Activated CD4-positive, CD25-positive, alpha-beta regulatory T cell (primary cell): ENCODE measurements at places on chromosomes 12 and 14.

GRCh38 chr14:72573725-72574417 lies 320.0 kb downstream of the DPF3 start:
- no peak for DNase-seq

GRCh38 chr14:75432411-75432810 lies 4.6 kb downstream of the JDP2 start:
- DNase-seq, result no peak

DNA sequence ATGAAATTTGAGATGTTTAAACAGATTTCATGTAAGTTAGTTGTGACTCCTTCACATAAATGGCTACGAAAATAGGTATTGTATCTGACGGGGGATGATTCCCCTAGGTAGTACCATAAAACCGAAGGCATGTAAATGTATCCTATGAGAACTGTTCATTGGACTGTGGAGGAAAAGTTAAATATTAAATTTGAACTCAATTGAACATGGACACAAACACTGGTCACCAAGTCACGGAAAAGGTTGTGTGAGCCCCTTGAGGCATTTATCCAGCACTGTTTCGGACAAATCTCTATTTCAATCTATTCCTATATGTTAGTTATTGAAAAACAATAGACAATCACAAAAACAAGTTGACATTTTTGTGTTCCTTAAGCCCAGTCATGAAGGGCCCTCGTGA lies 1014.3 kb upstream of the NOVA1 start:
- DNase-seq, result no peak

GRCh38 chr12:79857675-79858074 lies 77.2 kb downstream of the PPP1R12A start:
- DNase-seq, result no peak

- no peak for DNase-seq
Measured at GRCh38 chr14:76806446-76806845, 6.2 kb downstream of the ANGEL1 start.

DNA sequence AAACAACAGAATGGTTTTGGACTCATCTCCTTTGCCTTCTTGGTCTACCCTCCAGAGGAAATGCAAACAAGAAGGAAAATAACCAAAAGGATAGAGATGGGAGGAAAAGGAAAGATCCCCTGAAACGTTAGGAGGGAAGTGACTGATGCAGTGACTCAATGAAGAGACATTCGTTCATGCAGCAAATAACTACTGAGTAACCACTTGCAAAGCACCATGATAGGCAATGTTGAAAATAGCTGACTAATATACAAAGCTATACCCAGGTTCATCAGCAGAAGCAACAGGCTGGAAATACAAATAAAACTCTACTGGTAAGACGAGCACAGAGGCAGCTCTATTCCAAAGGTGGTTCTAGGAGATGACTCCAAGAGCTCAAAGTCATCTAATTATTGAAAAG lies 41.8 kb downstream of the R3HDM2 start:
- DNase-seq, result no peak

DNA sequence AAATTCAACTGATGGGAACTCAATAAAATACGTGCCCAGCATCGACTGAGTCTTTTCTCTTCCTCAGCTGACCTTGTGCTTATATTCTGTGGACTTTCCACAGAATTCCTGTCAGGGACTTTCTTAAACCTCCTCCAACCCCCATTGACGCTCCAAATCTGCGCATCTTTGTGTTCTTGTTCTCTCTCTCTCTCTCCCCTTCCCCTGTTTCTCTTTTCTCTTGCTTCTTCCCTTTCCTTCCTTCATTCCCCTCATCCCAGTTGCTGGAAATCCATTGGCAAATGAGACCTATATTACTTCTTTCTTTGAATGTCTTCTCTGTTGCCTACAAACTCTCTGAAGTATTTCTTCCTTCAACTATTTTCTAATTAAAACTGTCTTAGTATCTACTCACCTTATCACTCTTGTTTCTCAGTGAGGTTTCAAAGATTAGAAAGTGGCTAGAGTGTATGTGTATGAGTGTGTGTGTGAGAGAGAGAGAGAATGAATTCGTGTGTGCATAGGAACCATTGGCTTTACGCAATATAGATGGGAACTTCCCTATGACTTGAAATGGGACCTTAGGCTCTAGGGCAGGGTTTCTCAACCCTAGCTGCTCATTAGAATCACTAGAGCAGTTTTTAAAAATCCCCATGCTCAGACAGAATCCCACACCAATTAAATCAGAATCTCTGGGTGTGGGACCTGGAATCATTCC lies 41.8 kb upstream of the DHRS7 start:
- DNase-seq, result no peak

DNA sequence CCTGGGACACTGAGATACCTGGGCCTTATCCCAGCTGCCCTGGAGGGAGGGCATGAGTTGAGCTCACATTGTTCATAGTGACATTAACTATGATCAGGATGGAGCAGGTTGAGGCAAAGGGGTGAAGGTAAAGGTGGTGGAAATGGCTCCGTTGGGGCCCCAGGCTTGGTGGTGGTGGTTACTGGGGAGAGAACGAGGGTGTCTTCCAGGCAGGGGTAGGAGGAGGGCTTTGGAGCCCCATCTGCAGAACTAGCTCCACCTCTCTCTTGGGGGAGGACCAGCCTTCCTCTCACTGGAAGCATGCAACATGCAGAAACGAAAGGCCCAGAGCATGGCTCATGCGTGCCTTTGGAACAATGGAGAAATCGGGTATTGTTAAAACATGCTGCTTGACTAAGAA lies 217.0 kb downstream of the SLC41A2 start:
- no peak for DNase-seq

DNA sequence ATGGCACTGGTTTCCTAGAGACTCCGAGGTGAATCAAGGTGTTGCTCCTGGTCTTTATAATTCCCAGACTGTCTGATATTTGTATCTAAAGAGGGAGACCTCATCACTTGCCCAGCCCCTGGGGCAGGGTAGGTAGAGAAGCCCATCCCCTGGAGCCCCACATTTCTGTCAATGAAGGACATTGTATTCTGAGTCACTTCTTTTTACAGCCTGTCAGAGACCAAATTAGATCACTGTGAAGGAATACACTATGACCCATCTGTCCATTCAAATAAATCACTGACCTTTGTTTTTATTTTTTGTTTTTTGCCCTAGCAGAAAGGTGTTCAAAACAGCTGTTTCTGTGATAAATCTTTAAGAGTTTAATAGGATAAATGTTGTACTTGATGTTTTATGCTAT lies 67.9 kb upstream of the ANO6 start:
- no peak for DNase-seq

DNA sequence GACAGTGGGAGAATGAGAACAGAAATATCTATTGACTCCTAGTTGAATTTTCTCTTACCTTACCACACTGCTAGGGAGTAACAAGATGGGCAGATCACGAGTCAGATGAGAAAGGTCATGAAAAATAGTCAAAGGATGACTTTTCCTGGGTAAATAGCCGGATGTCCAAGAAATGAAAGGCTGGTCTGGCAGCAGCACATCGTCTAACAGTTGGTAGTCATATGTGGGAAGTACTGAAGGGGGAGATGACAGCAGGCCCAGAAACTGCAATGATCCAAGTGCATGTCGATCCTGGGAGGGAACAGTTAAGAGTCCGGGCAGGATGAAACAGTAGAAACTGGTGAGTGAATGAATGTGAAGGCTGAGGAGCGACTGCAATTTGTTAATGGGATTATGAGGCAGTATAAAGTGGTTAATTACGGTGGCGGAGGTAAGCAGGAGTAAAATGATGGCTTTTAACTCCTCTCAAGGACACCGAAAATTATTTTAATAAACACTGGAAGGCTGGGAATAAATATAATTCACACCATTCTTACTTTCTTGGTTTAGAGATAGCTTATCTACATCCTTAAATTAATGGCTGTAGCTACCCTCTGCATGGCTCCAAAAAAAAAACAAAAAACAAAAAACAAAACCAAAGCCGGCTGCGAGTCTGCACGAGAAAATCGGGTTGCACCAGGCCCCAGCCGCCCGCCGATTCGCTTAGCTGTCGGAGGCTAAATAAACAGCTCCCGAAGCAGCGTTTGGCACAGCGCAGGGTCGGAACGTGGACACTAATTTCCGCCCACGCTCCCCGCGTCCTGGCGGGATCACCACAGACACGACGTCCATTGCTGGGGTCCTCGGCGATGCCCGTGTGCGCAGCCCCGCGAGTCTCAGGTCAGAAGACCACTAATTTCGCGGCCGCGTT lies 1.0 kb upstream of the ERC1 start:
- DNase-seq, result no peak

DNA sequence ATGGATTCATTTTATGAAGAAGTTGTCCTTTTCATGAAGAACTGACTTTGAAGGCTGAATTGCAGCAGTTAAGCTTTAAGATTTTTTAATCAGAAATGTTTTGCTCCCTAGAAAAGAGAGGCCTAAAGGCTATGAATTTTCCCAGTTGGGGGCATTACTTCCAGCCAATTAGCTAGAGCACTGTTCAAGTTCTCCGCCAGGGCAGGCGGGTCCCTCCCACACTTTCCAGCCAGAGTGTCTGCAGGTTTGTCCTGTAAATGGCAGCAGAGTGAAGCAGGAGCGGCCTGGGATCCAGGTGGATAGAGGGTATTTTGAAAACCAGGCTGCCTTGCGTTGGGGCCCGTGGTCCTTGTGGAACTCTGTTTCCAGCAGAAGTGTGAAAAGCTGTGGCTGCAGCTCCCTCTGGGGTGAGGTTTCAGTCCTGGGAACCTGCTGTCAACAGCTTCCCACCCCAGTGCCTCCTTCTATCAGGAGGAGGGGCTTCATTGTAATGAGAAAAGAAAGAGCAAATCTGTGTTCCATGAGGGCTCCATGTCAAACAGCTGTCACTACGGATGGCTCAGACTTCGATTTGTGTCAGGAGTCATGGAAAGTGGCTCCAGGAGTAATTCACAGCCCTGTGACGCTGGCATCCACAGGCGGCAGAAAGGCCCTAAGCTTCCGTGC lies 210.7 kb upstream of the TMEM132C start:
- no peak for DNase-seq

- DNase-seq, result no peak
Measured at GRCh38 chr14:100439781-100440180, 116.6 kb downstream of the SLC25A47 start.

- no peak for DNase-seq
Measured at GRCh38 chr12:21672146-21672545, 14.5 kb upstream of the LDHB start.

GRCh38 chr12:88435334-88436076 lies 144.8 kb downstream of the KITLG start:
- DNase-seq, result no peak

- no peak for DNase-seq
Measured at GRCh38 chr12:54970741-54971140, 13.8 kb downstream of the TESPA1 start.

DNA sequence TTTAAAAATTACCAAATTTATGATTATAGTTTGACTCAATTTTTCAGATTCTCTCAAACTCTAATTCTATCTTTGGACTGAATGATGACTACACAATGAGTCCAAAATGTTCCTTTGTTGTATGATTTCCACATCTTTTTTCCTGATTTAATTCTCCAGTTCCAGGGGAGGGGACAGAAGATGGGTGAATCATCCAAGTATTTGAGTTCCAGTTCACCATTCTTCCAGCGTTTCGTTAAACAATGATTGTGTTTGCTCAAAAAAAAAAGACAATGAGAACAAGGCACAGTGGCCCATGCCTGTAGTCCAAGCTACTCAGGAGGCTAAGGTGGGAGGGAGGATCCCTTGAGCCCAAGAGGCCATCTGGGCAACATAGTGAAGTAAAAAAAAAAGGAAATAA lies 23.8 kb downstream of the BAZ1A start:
- no peak for DNase-seq

DNA sequence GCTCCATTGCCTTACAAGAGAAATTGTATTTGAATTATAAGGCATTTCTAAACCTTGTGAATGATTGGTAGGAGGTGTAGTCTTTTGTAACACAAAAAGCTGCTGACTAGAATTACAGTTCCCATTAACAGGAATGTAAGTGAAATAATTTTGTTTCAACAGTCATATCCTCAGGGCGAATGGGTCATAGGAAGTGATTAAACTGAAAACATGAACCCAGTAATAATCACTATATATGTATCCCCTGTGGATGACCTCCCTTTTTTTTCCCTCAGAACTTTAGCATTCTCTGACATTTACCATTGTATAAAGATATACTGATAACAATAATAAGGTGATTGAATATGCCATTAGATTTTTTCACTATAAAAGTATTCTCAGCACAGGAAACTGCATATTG lies 312.3 kb downstream of the ATP23 start:
- DNase-seq, result no peak

- DNase-seq, result no peak
Measured at GRCh38 chr12:104294927-104295668, 8.4 kb upstream of the EID3 start.

- DNase-seq, result no peak
Measured at GRCh38 chr14:103522649-103523574, at the start of gene CKB. Gene CKB (minus strand): TSS chr14:103522830. CDS start chr14:103522493, 337 bp downstream.

DNA sequence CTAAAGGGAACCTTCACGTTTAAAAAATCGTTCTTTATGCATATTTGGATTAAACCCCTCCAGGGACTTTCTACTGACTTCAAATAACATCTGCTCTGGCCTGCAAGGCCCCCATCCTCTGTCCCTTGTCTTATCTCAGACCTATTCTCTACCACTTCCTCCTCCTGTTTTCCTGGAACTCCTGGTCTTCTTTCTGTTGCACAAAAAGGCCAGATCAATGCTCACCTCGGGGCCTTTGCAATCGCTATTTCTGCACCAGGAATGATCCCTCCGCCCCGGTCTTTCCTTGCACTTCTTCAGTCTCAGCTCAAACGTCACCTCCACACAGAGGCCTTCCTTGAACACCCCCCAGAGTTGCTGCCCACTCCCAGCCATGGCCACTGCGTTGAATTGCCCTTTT lies 57.6 kb upstream of the BEGAIN start:
- no peak for DNase-seq

DNA sequence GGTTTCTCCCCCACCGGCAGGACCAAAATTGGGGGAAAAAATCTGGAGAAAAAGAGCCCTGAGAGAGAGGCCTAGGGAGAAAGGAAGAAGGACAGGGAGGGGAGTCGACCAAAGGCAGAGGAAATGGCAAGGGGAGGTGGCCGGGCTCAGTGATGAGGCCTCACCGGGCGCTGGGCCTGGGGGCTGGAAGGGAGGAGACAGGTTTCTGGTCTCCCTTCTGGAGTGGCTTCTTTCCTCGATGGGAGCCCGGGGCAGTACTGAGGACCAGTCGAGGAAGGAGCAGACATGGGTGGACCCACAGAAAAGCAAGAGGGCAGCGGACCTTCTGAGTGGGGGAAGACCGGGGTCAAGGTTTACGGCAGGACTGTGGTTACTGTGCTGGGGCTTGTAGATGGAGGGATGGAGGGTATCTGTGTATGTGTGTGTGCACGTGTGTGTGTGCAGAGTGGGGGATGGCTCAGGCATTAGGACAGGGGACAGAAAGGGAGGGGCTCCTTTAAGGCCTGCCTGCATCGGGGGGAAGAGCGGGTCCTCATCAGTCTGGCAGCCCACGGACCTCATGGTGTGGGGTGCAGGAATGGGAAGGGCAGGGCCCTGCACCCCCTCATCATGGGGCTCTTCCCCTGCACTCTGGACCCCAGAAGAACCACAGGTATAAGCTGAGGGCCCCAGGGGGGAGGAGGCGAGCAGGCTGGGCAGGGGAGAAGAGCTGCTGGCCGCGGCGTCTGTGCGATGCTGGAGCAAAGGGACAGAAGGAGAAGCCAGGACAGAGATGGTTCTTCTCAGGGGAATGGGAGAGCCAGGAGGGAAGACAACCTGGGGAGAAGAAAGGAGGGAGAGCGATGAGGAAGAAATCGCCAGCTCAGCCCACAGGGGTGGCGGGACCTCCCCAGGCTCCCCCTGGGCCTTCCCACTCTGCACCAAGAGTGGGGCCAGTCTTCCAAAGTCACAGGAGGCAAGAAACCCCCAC lies 15.1 kb upstream of the RPLP0 start:
- no peak for DNase-seq

- DNase-seq, result no peak
Measured at GRCh38 chr12:2919249-2919648, 28.6 kb downstream of the TULP3 start.
